NCI-H748 treated with DMSO at 0.1 percent for 48 hours (cell line): ENCODE measurements at places on chromosomes 11 and 22.

DNA sequence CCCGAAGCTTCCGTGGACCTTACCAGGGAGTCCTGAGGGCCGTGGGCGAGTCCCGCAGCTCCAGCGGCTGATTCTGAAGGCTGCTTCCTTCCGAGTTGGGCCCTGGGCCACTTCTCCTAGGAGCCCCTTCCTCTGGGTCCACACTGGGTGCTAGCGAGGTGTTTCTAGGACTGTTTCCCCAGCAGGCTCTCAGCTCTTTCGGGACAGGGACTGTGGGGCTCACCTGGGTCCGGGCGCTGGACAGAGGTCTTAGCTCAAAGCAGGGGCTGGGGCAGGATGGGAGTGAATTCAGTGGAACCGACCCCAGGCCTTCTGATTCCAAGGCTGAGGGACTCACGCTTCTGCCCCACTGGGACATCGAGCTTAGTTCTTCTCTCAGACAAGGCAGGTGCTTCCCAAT, 29.3 kb upstream of the CSNK1E start:
- no peak for DNase-seq

DNA sequence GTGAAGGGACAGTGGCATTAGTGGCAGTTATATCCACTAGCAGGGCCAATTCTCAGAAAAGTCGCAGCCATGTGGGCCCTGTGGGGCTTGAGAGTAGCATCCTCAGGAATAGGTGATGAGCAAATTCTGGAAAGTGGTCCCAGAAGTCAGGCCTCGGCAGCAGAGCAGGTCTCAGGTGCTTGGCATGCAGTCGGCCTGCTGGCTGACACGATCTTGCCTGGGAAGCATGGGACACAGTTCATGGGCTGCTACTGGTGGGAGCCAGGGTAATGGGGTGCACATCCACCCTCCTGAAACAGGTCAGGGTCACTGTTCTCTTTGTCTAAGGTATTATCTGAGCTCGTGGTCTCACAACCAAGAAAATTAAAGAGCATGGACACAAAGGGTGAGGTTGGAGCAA, 36.8 kb upstream of the TMEM45B start:
- DNase-seq = no peak

GRCh38 chr22:32410459-32410858, 1.6 kb downstream of the RTCB start:
- DNase-seq = no peak

DNA sequence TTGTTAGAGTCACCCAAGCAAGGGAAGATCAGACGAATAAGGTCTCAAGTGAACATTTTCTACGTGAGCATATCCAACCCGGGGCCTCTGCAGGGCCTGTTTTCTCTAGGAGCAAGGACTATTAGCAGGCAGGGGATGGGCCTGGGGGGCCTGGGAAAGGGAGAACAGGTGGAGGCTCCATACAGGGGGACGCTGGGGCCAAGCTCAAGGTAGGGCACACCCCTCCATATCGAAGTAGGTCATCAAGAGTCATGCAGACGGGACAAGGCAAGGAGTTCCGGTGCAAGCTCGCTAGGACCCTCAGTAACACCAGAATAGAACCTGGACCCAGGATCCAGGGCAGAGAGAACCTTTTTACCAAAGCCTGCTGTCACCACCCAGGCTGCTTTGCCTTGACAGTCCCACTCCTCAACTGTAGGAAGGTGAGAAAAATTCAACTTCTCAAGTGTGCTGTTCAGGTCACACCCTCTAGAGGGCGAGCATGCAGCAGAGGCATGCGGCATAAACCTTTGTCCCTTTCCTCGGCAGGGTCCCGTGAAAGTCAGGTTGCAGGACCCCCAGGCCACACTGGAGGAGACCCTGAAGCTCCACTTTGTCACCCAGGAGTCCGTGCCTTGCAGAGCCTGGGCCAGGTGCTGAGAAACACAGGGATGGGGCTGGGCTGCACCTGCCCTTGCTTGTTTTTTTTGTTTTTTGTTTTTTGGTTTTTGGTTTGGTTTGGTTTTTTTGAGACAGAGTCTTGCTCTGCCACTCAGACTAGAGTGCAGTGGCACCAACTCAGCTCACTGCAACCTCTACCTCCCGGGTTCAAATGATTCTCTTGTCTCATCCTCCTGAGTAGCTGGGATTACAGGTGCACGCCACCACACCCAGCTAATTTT, 8.6 kb upstream of the APOBEC3B start:
- peak; percentile 7 for DNase-seq

- no peak for DNase-seq
Observed at GRCh38 chr22:26287382-26288225, 118.3 kb downstream of the SEZ6L start.

GRCh38 chr11:128879817-128880216, 11.3 kb upstream of the KCNJ5 start:
- DNase-seq = no peak

DNA sequence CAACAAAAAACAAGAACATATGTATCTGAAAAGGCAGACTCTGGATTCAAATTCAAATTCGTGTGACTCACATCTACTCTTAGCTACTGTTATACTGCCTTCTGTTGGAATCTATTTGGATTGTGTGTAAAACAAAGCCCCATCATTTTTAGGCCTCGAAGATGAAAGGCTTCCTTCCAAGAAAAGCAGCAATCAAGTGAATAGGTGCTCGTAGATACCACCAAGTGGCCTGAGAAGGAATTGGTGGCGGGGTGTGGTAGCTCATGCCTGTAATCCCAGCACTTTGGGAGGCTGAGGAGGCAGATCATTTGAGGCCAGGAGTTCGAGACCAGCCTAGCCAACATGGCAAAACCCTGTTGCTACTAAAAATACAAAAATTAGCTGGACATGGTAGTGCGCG, 4.2 kb downstream of the GRAMD1B start:
- DNase-seq = no peak

DNA sequence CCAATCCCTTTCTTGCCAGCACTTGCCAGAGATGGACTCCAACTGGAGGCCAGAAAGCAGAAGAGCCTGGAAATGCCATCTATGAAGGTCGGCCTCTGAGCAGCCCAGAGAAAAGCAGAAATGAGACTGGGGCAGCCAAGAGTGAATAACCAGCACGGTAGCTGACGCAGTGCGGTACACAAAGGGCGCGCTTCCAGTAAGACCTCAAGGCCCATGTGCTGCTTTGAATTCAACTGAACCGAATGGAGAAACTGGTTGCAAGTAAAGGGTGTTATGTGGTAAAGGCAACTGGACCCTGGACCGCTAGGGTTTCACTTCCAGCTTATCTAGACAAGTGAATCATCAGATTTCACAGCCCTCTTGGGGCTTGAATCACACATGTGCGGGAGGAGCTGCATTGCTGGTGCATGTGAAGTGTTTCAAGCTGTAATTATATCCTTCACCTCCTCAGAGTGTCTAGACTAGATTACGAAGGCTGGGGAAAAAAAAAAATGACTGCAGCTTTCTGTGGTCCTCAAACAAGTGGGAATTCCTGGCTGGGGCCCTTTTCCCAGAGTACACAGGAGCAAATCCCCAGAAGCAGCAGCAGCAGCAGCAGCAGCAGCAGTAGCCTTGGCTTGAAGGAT, 128.9 kb downstream of the CCDC34 start:
- DNase-seq = no peak

DNA sequence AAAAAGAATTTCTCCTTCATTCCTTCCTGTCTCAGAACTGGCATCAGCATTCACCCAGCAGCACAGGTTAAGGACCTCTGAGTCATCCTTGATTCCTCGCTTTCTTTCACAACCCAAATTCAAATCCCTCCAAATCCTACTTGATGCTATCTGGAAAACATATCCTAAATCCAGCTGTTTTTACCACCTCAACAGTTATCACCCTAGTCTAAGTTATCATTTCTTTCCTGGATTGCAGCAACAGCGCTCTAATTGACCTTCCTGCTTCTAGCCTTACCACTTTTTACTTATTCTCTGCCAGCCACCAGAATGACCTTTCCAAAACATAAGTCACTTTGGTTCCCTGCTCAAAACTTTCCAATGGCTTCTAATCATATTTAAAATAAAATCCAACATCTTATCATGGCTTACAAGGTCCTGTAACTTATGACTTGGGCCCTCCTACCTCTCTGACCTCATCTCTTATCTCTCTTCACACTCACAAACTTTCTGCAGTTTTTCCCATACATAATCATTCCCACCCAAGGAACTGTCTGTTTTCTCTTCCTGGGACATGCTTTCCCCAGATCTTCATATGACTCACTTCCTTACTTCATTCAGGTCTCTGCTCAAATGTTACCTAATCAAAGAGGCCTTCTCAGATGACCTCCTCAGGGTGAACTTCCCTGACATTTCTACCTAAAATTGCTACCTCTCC, 119.4 kb downstream of the TTC28 start:
- DNase-seq = no peak

- DNase-seq = no peak
Observed at GRCh38 chr11:8228231-8228630, 35.4 kb downstream of the LMO1 start.

DNA sequence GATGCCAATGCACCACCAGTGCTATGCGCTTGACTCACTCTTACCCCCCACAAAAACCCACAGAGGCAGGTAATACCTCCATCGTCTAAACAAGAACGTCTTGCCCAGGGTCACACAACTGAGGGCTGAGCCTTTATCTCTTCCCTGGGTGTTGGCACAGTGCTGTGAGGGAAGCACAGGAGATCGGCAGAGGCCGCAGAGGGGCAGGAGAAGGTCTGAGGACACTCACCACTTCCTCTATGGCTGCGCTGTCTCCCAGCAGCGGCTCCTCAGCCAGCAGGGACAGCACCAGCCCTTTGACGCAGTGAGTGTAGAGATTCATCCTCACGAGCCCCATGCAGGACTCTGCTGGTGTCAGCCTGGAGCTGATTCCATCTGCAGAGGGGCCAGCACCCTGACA, 19.9 kb downstream of the HPS4 start:
- no peak for DNase-seq
